Aorta (tissue), 5 donors: ENCODE measurements at places on chromosomes 16 and 17. TPM values are rescaled to one million over a fixed set of nuclear protein-coding genes. Genes with fewer than 3 reads are reported as not detected.

MPV17L gene
- total RNA-seq: 2.4 TPM

- H3K4me1 ChIP-seq: peaks cover 6% of the 10 kb centered on the region
- no peak for DNase-seq
- H3K27ac ChIP-seq: no peak overlapping the region
- H3K27me3 ChIP-seq: no peaks in the 10 kb centered on the region
- no peak overlapping the region for H3K4me3 ChIP-seq
These were observed 5.4 kb upstream of the EFCAB13 start for GRCh38 chr17:47318197-47318918.

DNA sequence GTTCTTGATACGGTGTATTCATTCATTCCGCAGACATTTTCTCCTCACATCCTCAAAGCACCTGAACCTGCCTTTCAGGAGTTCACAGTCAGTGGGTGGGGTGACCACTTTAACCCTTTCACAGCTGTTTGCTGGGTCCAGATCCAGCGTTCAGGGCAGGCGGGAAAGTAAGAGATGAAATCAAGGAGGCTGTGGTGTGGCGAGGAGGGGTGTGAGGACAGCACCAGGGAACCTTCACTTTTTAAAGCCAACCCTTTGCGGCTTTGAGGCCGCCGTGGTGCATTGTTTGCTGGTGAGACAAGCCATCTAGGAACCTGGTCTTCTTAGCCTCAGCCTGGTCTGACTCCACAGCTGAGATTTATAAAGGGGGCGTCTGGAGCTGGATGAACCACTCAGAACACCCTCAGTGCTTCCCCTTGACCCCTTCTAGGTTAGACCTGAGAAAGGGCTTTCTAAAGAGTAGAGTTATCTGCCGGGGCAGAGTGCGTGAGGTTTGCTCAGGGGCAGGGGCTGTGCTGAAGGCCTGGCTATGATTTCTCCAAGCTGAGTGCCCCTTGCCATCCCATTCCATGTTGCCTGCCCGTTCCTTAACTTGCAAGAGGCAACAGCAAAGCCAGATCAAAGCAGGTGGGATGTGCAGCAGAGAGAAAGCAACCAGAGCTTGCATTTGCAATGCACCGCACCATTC, 933 bp downstream of the CCR7 start:
- no peak overlapping the region for H3K27ac ChIP-seq
- no peaks in the 10 kb centered on the region for H3K36me3 ChIP-seq
- no peaks in the 10 kb centered on the region for H3K27me3 ChIP-seq
- no peak overlapping the region for H3K4me3 ChIP-seq
- no peaks in the 10 kb centered on the region for H3K4me1 ChIP-seq

DNA sequence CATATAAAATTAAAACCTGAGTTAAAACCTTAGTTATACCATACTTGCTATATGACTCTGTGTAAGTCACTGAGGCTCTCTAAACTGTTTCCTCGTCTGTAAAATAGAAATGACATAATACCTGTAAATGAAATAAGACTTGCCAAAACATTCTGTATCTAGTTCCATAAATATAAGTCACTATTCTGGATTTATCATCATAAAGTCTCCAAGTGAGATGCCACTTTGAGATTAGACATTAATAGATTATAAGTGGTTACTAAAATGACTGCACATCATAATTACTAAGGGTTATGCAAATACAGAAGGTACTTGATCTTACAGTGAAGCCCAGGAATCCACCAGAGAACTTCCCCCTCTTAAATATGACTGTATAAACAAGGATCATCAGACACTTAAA, 12.0 kb upstream of the BRIP1 start:
- DNase-seq: no peak
- no peaks in the 10 kb centered on the region for H3K4me1 ChIP-seq
- no peak overlapping the region for H3K27ac ChIP-seq
- no peak overlapping the region for H3K4me3 ChIP-seq
- H3K36me3 ChIP-seq: peaks cover 3% of the 10 kb centered on the region

- no peak overlapping the region for H3K27ac ChIP-seq
- H3K36me3 ChIP-seq: no peaks in the 10 kb centered on the region
- no peak for DNase-seq
- no peaks in the 10 kb centered on the region for H3K27me3 ChIP-seq
- H3K4me1 ChIP-seq: no peaks in the 10 kb centered on the region
These were observed 9.2 kb downstream of the KCNJ12 start for GRCh38 chr17:21385281-21385845.

- no peaks in the 10 kb centered on the region for H3K36me3 ChIP-seq
- no peaks in the 10 kb centered on the region for H3K27me3 ChIP-seq
- no peak overlapping the region for H3K27ac ChIP-seq
- H3K4me3 ChIP-seq: no peak overlapping the region
- peak; percentile 35 for DNase-seq
- H3K4me1 ChIP-seq: no peaks in the 10 kb centered on the region
These were observed 77.4 kb upstream of the TOB1 start for GRCh38 chr17:50943575-50943933.

DNA sequence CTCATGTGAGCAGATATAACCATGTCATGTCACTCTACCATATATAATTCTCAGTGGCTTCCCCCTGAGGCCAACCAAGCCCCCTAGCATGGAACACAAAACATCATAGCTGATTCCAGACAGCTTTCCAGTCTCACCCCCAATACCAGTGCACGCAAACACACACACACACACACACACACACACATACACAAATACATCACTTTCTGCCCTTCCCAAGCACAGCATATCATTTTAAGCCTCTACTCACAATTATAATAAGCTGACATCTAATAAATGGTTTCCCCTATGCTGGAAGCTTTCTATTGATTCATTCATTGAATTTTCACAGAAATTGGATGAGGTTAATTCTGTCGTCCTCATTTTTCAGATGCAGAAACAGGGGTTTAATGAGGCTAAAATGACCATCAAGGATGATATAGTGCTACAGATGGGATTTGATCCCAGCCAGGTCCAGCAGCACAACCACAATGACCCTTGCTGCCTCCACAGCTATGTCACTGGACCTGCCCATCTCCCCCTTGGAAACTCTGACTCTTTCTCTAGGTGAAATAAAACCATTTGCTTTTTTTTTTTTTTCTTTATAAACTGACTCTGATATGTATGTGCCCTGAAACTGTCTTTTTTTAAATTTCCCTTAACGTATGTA, 131.1 kb downstream of the TMEM114 start:
- no peaks in the 10 kb centered on the region for H3K36me3 ChIP-seq
- H3K27ac ChIP-seq: no peak overlapping the region
- DNase-seq: no peak
- no peak overlapping the region for H3K4me3 ChIP-seq

DNA sequence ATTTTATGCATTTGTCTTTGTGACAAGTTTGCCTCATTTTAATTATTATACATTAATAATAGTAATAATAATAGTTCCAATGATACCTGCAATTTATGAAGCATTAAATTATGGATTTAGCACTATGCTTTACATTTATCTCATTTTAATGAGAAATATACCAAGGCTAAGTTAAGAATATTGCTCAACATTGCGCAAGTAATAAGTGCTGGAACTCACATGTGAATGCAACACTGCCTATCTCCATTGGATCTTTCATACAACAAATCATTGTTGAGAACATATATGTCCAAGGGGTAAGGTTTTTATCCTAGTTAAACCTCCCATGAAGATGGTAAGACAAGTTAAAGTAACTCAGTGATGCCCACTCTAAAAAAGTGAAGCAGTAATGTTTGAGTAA, 703.7 kb upstream of the SOX9 start:
- no peak for DNase-seq
- H3K27ac ChIP-seq: no peak overlapping the region
- no peak overlapping the region for H3K4me3 ChIP-seq

CMTM2 gene
- total RNA-seq: not detected

RAB37 gene
- 3.4 TPM for total RNA-seq

GRCh38 chr16:50311891-50312501, 45.6 kb downstream of the ADCY7 start:
- no peak overlapping the region for H3K4me3 ChIP-seq
- DNase-seq: no peak
- H3K27me3 ChIP-seq: no peaks in the 10 kb centered on the region

TPSD1 gene
- not detected for total RNA-seq

DNA sequence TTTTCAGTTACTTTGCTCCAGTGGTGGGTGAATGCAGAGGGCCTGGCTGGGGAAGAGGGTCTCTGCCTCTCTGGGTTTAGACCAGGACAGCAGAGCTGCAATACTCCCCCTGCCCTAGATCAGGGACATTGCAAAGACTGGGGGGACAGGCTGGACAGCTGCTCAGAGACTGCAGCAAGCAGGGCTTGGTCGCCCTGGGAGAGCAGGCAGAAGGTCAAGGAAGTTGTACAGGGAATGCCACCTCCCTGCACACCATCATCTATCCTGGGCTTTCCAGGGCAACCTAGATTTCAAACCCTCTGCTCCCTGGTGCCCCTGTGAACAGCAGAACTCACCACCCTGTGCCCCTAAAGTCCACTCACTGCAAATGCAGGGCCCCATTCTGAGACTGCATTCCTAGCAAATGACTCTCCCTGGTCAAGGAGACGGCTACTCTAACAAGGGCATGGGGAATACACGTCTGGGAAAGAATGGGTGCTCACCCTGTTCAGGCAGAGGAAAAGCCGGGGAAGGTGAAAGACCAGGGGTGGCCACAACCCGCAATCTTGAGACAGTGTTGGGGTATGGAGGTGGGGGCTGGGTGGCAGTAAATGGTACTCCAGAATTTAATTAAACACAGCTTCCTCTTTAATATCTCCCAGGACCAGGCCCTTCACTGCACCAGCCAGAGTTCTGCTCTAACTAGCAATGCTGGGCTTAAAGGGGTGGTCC, 1.0 kb downstream of the KIFC3 start:
- H3K36me3 ChIP-seq: no peaks in the 10 kb centered on the region
- H3K27me3 ChIP-seq: no peaks in the 10 kb centered on the region
- no peak overlapping the region for H3K27ac ChIP-seq
